ENCODE measurements at places on chromosomes 2 and 18.

DNA sequence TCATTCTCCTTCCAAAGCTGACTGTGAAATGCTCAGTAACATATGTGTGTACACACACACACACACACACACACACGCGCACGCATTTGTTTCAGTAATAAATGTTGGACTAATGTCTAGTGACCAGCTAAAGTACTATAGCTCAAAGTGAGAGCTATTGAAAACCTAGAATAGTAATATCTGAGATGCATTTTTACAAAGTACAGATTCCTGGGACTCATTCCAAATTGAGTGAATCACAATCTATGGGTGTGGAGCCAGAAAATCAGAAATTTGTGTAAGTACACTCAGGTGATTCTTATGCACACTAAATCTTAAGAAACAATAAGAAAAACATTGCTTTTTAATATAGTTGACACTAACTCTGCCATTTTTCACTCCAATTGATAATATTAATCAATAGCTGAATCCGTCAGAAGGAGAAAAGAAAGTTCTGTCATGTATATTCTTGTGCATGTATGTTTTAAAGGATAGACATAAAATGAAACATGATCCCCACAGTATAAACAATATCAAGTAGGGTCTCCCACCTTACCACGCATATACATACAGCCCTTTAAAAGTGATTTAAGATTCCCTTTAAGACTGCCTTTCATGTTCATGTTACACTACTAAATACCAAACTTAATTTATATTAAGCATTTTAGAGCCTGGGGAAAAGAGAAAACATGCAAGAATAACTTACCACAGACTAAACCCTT lies 123.5 kb downstream of the ATAD2B start:
- DNase-seq: no peak

DNA sequence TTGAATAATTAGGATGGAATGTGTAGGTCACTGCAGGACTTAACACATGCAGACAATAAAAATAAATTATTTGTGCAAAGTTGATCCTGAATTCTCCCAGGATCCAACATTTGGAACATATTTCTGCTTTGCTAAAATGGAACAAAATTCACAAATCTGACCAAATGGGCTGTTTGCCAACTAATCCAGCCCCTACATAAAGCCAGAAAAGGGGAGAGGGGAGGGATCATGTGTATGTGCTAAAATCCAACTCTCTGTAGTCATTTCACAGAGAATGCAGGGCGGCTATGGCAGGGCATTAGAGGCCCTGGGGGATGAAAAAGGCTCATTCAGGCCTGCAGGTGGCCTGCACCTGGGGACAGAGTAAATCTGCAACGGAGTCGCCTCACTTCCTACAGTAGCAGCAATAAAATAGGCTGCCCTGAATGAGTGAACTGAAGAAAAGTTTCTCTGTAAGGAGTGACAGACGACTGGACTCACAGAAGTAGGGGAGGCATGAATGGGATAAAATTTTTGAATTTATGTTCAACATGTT lies 4.0 kb upstream of the ZFP36L2 start:
- DNase-seq: no peak

- DNase-seq: no peak
Observed at GRCh38 chr2:208793434-208793833, 386.8 kb downstream of the PTH2R start.

- no peak for DNase-seq
Observed at GRCh38 chr2:214730800-214731407, 78.6 kb downstream of the BARD1 start.

- DNase-seq: no peak
Observed at GRCh38 chr2:191875859-191876258, 29.0 kb upstream of the CAVIN2 start.
